Effector CD8-positive, alpha-beta T cell (primary cell): ENCODE measurements at places on chromosomes 12 and 14.

DNA sequence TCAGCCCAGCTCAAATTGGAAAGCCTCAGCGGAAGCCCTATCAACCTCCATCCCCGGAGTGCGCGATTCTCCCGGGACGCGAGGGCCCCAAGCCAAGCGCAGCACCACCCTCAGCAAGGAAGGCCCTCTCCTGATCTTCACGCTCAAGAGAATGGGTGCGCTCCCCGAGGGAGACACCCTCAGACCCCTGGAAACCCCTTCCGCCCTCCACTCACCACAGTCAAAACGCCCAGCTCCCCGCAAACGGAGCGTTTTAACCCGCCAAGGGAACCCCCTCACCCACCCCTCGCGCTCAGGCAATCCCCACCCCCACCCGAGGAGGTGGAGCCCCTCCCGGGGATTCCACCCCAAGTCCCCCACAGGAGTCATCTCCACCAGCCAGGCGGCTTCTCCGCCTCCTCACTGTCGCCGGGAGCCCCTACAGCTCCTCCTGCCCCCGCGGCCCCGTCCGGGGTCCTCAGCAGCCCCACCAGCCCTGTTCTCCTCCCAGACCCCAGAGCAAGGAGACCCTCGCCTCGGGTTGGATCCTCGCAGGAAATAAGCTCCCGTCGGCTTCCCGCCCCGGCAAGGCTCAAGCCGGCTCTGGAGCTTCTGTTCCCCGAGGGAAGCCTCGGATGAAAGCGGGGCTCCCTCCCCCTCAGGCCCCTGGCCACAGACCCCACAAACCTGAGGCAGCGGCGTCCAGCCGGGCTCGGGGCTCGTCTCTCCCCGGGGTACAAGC lies 507 bp downstream of the BAZ2A start:
- peak; percentile 43 for DNase-seq

DNA sequence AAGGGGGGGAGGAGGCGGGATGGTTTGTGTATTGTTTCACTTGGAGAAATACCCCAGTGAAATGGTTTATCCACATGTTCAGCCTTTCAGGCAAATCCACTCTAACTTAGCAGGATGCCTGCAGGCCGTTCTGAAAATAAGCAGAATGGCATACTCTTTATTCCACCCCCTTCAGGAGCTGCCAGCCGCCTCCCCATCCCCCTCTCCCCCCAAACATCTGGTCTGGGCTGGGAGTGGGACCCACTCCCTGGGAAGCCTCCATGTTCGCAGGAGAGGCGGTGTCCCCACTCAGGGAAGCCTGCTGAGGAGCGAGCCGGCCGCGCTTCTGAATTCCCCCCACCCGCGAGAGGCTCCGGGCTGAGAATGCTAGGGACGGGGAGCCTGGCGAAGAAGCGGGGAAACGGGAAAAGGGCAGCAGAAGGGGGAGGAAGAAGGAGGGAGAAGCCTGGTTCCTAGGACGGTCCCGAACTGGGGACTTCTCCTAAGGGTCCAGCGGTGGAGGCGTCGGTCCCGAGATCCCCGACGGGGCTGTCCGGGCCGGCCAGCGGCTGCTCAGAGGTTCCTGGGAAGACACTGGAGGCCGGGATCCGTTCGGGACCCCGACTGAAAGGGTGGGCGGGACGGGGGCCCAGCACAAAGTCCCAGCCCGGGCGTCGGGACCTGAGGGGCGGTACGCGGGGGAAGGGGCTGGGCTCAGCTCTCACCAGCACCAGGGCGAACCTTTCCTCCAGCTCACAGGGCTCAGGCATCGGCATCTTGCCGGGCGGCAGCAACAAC lies 666 bp downstream of the FMNL3 start:
- DNase-seq, result no peak

DNA sequence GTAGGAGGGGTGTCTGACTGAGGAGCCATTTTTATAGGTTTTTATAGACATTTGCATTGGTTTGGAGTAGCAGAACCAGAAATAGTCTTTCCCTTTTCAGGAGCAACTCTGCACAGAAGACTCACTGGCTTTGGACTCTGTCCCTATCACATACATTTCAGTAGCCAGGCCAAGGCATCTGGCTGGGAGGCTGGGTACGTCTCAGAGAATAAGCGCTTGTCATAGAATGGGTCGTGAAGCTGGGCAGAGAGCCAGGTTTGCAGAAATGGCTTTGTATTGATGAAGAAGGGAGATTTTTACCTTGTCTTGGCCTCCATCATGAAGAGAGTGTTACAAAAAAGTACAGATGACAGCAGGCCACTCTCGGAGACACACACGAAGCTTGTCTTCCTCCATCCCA lies 98.6 kb downstream of the CACNA1C start:
- DNase-seq, result no peak

DNA sequence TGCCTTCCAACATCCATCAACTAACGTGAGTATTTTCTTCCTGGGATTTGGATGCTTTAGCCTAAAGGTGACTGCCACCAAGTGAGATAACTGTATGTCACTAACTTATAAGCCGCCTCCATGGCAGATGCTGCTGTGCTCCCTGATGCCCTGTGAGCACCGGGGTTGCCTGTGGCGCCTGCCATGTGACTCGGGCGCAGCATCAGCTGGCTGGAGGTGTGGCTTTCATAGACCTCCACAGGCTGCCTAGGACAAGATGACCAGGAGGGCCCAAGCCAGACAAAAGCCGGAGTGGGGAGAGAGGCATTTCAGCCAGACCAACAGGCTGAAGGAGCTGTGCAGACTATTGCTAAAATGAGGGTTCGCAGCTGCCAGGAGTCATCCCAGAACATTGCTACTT lies 55.7 kb downstream of the ANAPC7 start:
- no peak for DNase-seq

- DNase-seq, result no peak
Observed at GRCh38 chr12:20367583-20368113, 689 bp upstream of the PDE3A start.

GRCh38 chr12:19212245-19212644 lies 82.7 kb downstream of the PLEKHA5 start:
- no peak for DNase-seq

GRCh38 chr14:22177870-22178269 lies 411.2 kb downstream of the DAD1 start:
- no peak for DNase-seq

DNA sequence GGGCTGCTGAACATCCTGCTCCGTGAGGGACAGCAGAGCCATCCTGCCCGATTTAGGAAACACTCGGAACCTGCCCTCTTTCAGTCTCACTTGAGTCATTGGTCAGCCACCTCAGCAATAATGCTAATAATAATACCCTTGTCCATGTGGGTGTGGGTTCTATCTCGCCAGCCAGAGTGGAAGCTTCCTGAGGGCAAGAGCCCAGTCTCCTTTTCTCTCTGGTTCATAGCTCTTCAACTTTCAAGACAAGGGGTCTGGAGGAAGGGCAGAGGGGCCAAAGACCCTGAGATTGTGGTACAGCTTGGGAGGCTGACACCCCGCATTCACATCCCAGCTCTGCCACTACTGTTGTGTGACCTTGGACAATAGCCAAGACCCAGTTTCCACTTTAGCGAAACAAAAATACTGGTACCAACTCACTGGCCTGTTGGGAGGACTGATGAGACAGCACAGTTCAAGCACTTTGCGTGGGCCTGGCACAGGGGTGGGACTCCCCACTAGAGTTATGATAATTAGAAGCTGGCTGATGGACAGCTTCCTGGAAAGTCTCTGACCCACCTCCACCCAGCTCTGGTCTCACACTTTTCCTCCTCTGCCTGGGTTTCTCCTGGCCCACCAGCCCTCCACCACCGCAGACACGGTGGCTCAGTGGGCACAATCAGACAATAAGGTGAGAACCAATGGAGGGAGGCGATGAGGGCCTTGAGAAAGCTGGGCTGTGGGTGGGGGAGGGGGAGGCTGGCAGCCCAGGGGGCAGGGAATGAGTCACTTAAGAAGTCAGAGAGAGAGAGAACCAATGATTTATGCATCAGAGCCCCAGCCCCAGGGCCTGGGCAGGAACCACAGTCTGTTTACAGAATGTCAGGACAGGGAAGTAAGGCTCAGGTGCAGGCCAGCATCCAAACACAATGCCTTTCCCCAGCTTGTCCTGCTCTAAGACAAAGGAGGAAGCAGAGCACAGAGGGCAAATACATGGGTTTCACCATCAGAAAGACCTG lies 9.6 kb downstream of the FAIM2 start:
- no peak for DNase-seq

- DNase-seq, result no peak
Observed at GRCh38 chr12:109307051-109307450, 2.0 kb downstream of the FOXN4 start.

GRCh38 chr12:45577844-45578399 lies 151.6 kb upstream of the ARID2 start:
- no peak for DNase-seq

DNA sequence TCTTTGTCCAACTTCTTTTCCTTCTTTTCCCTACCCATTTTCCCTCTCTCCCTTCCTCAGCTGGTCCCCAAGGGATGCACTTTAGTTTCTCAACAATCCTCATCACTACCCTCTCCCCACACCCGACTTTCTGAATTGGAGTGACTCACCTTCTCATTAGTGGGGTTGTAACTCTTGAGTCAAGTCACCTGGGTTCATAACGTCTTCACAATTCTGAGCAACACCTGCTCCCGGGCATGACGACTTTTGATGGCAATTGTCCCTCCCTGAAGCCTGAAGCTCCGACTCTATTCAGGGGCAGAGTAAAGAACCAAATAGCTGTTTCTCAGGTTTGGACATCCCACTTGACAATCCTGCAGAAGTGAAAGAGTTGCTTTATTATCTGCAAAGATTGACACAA lies 82.7 kb upstream of the OTX2 start:
- DNase-seq, result no peak

DNA sequence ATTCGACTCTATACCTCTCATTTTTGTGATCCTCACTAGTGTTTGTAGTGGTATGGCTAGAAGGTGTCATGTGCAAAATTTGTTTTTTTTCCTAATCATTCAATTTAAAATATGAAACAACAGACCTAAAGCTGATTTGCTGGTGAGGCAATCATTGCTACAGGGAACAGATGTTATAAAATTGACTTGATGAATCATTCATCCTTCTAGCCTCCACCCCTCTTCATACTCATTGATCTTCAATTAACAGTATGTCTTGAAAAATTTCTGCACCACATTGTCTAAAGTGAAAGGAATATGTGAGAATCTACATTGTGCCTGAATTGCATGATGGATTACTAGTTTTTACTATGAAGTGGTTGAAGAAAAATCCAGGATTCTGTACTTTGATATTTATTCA lies 349.0 kb upstream of the NAV3 start:
- no peak for DNase-seq

- no peak for DNase-seq
Observed at GRCh38 chr12:50786498-50787231, 22.8 kb downstream of the ATF1 start.

GRCh38 chr12:93108985-93109384 lies 179.9 kb upstream of the EEA1 start:
- no peak for DNase-seq

- DNase-seq, result no peak
Observed at GRCh38 chr12:89203144-89203543, 149.2 kb downstream of the DUSP6 start.
